ENCODE measurements at places on chromosomes 16 and 17.

DNA sequence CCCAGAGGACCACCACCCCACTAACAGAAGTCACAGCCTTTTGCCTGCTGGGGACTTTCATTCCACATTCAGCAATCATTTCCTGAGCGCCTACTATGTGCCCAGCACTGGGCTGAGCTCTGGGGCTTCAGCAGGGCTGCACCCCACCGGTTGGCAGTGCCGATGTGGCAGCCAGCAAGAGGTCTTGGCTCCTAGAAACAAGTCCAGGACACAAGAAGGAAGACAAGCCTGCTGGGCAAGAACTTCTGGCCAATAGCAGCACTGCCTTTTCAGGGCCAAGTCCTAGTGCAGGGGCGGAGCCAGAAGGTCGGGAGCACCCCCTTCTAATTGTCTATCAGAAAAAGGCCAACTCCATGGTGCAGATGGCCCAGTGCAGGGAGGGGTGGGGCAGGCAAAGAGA lies 13.0 kb upstream of the HOXB9 start:
- no peak for ATAC-seq

DNA sequence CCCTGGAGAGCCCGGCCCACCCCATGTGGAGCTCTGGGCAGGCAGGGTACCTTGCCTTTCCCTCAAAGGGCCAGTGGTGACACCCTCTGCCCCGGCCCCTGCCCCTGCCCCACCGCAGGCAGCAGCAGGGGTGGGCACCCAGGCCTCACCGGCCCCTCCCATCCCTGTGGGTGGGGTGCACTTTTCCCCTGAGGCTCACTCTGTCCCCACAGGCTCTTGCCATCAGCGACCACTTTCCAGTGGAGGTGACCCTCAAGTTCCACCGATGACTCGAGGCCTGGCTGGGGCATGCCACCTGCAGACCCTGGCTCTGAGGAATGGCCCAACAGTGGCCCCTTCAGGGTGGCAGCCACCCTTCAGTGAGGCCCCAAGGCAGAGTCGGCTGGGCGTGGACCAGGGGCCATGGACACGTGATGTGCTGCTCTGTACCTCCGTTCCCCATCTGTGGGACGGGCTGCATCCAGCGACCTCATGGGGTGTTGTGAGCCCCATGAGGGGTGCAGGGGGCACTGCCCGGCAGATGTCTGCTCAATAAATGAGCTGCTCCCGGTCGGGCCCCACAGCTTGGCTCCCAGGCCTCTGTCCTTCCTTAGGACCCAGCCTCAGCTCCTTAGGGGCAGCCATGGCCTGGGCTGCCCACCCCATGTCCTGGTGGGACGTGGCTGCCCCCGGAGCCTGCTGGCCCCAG lies 2.0 kb downstream of the DNASE1L2 start:
- no peak for ATAC-seq

DNA sequence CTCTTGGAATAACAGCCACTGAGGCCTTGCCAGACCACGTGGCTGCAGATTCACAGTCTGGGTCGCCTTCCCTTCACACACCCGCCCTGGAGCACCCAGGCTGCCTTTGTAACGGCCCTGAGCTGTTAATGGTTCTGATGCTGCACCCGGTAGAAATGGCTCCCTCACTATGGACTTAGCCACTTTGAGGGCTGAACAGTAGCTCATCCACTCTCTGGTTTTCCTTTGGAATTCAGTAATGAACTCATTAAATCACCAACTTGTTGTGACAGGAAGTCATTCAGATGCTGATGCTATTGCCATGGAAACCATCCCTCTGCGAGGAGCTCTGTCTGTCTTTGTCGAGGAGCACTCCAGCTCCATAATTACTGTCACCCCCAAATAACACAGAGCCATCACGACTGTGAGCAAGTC lies 59.2 kb downstream of the CDK5R1 start:
- no peak for ATAC-seq

DNA sequence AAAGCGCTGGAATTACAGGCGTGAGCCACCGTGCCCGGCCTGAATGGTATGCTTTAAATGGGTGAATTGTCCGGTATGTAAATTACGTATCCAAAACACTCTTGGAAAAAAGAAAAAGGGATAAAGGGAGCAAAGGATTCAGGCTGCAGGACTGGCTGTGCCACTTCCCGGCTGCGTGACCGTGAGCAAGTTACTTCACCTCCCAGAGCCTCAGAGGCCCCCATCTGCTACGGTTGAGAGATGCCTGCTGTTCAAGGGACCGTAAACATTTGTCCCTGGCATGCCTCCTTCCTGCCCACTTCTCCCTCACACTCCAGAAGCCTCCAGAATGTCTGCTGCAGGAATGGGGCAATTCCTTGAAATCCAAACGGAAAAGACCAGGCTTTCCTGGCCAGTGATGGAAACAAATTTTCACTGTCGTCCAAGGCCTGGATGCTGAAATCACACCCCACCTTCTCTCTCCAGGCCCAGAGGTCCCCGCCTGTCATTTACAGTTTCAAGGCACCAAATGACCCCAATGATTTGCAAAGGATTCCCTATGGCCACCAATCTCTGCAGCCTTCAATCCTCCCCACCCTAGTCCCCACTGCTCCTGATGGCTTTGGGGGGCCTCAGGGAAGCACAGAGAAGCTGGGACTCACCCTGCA lies 22.9 kb upstream of the LITAF start:
- no peak for ATAC-seq

DNA sequence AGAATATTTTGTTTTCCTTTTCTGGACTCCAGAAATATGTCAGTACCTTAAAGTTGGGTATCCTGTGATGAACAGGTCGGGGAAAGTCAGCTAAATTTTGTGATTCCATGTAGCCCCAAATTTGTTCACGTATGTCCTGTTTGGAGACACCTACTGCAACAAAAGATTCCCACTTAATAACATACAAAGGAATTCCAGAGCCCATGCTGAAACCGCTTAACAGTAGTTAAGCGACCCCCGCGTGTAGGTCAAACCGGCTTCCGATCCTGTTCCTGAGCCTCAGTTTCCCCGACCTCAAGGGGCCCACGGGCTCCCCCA lies 477 bp downstream of the MTHFSD start:
- ATAC-seq, result no peak

Measured in activated T-helper 17 cell treated with anti-CD3 and anti-CD28 coated beads, Interleukin-2, amount 50 U/mL, for 72 hours (primary cell).